ENCODE measurements at places on chromosomes 12 and 14.
A peak's percentile ranks its signal among the peaks of the same experiment; 100 is the strongest.

DNA sequence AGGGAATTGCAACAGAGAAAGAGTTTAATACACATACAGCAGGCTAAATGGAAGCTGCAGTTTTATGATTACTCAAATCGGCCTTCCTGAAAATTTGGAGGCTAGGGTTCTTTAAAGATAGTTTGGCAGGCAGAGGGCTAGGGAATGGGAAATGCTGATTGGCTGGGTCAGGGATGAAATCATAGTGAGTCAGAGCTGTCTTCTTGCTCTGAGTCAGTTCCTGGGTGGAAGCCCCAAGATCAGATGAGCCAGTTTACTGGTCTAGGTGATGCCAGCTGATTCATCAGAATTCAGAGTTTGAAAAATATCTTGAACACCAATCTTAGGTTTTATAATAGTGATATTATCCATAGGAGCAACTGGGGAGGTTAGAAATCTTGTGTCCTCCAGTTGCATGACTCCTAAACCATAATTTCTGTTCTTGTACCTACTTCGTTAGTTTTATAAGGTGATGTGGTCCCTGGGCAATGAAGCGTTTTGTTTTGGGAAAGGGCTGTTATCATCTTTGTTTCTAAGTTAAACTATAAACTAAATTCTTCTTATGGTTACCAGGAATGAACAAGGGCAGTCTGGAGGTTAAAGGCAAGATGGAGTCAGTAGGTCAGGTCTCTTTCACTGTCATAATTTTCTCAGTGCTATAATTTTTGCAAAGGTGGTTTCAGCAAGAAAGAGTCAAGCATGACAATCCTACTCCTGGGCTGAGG lies 257.8 kb upstream of the CCDC196 start:
- no peak for DNase-seq

GRCh38 chr12:121532503-121533393 lies 48.1 kb downstream of the KDM2B start:
- no peak for DNase-seq

GRCh38 chr14:21852061-21852664 lies 178.5 kb upstream of the OR4E1 start:
- peak; percentile 54 for DNase-seq

- DNase-seq, result no peak
Measured at GRCh38 chr12:52181746-52182145, 10.1 kb downstream of the KRT80 start.

DNA sequence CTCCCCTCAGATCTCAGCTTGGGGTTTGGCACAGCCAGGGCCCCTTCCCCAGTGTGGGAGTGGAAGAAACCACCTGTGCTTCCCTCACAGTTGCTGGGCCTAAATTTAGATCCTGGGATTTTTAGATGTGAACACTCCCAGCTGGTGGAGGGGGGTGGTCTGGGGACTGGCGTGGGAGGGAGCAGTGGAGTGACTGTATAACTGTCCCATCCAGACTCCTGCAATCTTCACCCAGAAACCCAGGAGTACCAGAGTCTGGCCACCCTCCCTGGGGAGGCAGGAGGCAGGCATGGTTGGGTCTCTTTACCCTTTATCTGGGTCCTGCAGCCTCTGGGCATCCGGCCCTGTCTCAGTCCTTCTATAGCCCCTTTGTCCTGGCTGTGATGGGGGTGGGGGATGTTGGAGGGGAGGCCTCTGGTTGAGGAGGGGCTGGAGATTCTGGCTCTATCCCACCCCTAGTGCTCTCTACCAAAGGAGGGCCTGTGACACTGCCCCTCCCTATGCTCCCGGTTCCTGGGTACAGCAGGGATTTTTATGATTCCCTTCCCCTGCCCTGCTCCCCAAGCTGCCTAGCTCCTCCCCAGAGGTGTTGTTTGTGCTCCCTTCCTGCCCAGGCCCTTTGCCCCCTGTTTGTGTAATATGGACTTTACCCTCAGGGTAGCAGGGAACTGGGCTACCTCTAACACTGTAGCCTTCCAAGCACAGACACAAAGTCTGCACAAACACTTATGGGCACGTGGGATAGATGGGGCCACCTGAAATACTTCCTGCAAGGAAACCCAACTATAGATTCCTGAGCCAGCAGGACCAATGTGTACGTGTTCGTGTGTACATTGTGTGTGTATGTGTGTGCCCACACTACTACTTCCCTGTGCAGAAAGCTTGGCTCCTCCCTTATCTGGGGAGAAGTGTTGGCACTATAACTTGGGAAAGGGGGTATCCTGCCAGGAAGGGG lies 1.7 kb downstream of the ERBB3 start:
- no peak for DNase-seq

- DNase-seq, result no peak
Measured at GRCh38 chr12:1977109-1977508, 27.1 kb downstream of the DCP1B start.

DNA sequence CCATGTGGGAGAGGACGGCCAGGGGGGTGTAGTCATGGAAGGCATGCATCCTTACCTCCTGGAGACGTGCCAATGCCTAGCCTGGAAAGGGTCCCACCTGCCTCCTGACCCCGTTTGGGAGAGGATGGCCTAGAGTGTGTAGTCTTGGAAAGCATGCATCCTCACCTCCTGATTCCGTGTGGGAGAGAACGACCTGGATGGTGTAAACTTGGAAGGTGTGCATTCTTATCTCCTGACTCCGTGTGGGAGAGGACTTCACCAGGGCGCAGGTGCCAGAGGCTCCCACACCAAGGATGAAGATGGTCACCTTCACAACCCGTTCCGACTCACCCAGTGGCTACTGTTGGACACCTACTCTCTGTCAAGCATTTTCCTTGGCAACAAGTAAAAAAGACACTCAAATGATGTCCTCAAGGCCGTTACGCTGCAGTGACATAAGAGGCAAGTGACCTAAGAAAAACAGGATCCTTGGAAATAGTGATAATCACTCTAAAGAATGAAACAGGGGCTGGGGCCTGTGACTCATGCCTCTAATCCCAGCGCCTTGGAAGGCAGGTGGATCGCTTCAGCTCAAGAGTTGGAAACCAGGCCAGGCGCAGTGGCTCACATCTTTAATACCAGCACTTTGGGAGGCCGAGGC lies 37.5 kb upstream of the FZD10 start:
- no peak for DNase-seq

DNA sequence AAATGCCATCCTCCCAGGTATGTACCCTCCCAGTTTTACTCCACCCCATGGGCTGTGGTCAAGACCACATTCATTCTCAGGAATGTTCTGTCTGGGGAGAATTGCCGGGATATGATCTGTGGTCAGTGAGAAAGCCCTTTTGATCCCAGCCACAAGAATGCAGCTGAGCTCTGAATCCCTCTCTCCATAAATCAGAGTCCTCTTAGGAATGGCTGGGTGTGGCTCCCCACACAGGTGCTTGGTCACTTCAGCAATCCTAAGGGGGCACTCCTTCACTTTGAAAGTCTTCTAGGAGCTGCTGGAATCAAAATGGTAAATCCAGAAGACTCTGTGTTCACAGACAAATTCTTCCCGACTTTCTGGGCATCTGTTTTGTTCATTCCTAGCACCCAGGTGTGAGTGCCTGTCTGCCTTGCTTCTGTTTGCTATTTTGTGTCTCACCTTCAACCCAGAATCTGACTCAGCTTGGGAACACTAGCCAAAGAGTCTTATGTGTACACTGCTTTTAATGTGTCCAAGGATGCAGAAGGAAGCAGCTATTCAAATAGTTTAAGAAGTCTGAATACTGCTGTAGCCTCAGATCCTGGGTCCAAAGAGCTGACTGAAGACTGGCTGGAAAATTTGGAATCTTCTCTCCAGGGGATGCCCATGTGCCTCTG lies 144.6 kb upstream of the CDKN3 start:
- DNase-seq, result no peak

- DNase-seq, result no peak
Measured at GRCh38 chr12:53502983-53503728, 2.1 kb downstream of the TARBP2 start.

- DNase-seq, result no peak
Measured at GRCh38 chr12:106415134-106415533, 57.6 kb downstream of the POLR3B start.

- no peak for DNase-seq
Measured at GRCh38 chr14:27320261-27320660, 722.4 kb upstream of the NOVA1 start.

- DNase-seq, result peak; percentile 2
Measured at GRCh38 chr14:90235179-90235976, 21.0 kb upstream of the PSMC1 start.

- no peak for DNase-seq
Measured at GRCh38 chr12:92233346-92234015, 87.8 kb upstream of the BTG1 start.

DNA sequence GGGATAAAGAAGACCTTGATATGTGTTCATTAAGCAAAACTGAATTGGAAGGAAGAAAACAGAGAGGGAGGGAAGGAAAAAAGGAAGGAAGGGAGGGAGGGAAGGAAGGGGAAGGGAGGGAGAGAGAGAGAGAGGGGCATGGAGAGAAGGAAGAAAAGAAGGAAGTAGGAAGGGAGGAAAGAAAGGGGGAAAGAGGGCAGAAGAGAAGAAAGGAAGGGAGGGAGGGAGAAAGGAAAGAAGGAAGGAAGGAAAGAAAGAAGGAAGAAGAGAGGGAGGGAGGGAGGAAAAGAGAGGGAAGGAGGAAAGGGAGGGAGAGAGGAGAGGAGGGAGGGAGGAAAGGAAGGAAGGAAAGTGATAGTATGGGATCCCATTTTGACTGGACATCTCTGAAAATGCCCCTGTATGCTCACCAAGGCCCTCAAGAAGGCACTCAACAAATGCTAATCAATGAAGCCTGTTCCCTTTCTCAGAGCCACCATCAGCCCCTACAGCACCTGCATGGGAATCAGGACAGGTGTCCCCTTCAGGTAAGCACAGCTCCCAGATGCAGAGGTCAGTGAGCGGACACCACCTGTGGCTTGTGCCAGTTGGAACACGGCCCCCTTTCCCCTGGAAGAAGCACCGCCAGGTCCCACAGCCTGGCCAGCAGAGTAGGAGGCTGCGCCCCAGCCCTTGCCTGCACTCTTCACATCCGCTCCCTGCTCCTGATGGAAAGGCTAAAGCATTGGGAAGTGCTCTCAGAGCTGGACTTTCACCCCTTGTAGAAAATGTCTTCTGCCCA lies 161.4 kb upstream of the DIO3 start:
- no peak for DNase-seq

GRCh38 chr12:1182069-1182468 lies 191.0 kb downstream of the ERC1 start:
- DNase-seq, result no peak

DNA sequence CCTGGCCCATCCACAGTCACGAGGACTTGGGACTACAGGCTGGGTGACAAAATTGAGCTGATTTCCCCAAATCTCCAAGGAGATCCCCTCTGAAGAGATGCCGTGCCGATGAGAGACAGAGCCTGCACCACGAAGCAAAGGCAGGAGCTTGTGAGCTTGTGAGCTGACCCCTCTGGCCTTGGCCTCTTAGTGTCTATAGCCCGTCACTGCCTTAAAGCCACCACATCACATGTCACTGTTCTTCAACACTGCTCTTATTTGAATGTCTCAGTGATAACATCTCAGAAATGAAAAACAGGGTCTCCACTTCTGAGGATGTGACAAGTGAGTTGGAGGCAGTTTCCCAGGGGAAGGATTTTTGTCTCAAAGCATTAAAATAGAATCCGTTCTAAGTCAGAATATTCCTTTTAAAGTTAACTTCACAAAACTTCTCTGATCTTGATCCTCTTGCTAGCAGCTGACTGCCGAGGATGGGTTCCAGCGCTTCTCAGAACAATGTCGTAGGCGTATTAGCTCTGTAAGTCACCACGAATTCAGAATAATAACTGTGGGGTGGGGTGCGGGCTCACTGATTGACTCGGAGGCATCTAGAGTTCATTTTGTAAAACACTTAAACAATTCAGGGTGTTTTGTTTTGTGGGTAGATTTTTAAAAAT lies 37.5 kb downstream of the CHST11 start:
- no peak for DNase-seq

- peak; percentile 38 for DNase-seq
Measured at GRCh38 chr14:58152014-58152857, at the start of gene ARMH4. Gene ARMH4, minus strand, starts transcription at chr14:58152213. Its CDS starts 12,855 bp downstream, at chr14:58139358.

GRCh38 chr12:10614056-10614370 lies 604 bp upstream of the MAGOHB start:
- DNase-seq, result no peak

GRCh38 chr12:130484221-130484620 lies 146.5 kb downstream of the PIWIL1 start:
- no peak for DNase-seq

DNA sequence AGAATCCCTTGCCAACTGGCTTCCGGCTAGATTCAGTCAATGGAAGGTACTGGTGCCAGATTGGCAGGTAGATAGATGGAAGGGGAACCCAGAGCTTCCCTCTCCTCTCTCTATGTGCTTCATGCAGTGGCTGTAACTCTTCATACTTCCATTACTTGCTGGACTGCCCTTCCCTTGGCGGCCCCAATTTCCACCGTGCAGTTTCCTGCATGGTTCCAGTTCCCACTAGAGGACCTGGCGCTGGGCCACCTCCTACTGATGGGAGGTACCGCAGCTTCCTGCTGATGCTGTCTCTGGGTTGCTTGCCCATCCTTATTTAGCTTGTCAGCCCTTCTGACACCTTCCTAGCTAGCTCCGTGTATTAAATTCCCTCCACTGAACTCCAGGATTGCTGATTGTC lies 226.4 kb downstream of the ANO2 start:
- no peak for DNase-seq

- DNase-seq, result no peak
Measured at GRCh38 chr12:5309654-5310053, 122.3 kb upstream of the NTF3 start.

GRCh38 chr14:66069830-66070541 lies 416.2 kb upstream of the CCDC196 start:
- no peak for DNase-seq

DNA sequence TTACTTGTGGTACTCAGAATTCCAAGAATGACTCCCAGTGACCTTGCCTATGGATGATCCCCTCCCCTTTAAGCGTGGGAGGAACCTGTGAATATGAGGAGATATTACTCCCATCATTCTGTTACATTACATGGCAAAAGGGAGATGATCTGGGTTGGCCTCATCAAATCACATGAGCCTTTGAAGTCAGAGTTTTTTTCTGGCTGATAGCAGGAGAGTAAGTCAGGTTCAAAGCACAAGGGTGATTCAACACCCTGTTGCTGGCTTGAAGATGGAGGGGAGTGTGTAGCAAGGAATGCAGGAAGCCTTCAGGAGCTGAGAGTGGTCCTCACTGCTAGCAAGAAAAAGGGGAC lies 9.1 kb upstream of the MDM2 start:
- DNase-seq, result no peak

Measured in stimulated activated CD4-positive, alpha-beta T cell treated with anti-CD3 and anti-CD28 coated beads, TNF-alpha, amount 100 ng/mL, for 1 hour (primary cell).